Esophagus squamous epithelium (tissue), 5 donors: ENCODE measurements at places on chromosomes 7 and 10. TPM values are rescaled to one million over a fixed set of nuclear protein-coding genes. Genes with fewer than 3 reads are reported as not detected.

DNA sequence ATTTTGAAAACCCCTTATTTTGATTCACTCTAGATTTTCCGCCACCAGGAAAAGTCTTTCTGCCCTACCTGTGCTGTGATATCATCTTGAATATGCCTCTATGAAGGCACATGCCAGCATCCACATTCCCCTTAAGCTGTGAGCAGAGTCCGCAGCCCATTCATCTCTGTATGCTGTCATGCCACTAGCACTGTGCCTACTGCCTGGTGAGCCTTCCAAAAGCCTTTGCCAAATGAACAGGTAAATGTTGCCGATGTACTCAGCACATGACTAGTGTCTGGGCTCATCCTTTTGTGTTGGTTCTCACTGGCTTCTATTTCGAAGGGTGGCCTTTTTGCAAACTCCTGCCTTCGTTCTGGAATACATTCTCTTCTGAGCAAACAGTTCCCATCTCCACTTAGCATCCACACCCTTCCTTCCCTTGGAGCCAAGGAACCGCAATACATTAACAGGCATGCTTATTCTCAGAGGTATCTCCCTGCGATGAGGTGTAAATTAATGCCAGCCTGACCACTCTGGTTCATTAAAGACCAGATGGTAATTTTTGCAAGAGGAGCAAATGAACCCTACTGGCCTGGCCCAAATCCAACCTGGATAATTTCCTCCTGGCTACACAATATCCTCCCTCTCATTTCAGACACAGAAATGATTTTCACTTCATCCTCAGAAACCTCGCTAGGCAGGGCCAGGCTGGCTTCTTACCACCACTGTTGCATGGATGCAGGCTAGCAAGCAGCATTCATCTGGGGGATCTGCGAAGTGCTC, 339.7 kb upstream of the NFE2L3 start:
- DNase-seq: no peak
- H3K27me3 ChIP-seq: no peaks in the 10 kb centered on the region
- no peak overlapping the region for H3K4me3 ChIP-seq
- H3K27ac ChIP-seq: no peak overlapping the region
- H3K36me3 ChIP-seq: no peaks in the 10 kb centered on the region
- H3K4me1 ChIP-seq: no peaks in the 10 kb centered on the region

The POLR2J2 gene
- total RNA-seq: 6.7 TPM

DNA sequence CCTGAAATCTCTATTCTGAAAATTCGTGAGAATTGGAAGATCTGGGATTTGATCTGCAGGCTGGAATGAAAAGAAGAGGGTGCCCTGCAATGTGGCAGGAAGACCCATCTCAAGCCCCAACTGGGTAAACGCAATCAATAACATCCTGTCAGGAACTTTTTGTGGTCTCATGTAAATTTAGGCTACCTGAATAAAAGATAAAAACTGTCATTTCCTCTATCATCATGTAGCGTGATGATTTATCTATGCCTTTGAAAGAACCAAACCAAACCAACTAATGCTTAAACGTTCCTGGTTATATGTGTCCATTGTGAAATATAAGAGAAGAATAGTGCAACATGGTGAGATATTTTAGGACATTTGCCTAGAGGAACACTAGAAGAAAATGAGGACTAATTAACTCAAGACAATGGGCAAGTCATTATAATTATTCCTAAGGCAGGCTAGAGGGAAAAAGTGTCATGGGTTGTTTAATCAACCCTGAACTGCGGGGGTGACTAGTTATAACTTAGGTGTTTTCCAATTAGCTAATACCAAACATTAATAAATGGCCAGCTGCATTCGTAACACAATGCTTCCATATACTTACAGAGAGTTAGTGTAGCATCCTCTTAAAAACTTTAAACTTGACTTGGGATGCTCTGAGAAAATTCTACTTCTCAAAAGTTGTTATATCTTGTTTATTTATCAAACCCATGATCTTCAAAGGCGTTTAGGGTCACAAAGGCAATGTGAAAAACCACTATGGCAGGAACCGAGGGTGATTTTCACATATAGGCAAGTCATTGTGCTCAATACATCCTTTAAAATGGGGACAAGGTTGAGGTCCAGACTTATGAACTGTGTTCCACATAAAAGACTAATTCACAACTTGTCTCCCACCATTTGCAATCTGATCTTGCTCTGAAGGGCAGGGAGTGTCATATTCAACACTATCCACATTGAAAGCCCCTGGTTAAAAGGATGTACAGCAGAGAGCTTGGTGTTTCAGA, 48.6 kb upstream of the ADO start:
- H3K27ac ChIP-seq: no peak overlapping the region
- H3K4me1 ChIP-seq: no peaks in the 10 kb centered on the region
- H3K36me3 ChIP-seq: no peaks in the 10 kb centered on the region
- H3K4me3 ChIP-seq: no peak overlapping the region
- no peak for DNase-seq
- no peaks in the 10 kb centered on the region for H3K27me3 ChIP-seq

GRCh38 chr7:120407010-120407409, 134.0 kb downstream of the KCND2 start:
- no peaks in the 10 kb centered on the region for H3K36me3 ChIP-seq
- H3K4me3 ChIP-seq: no peak overlapping the region

- no peaks in the 10 kb centered on the region for H3K36me3 ChIP-seq
- DNase-seq: no peak
- no peaks in the 10 kb centered on the region for H3K4me1 ChIP-seq
- no peak overlapping the region for H3K4me3 ChIP-seq
- no peaks in the 10 kb centered on the region for H3K27me3 ChIP-seq
- no peak overlapping the region for H3K27ac ChIP-seq
Observed at GRCh38 chr10:109534193-109534592, 389.1 kb downstream of the XPNPEP1 start.

DNA sequence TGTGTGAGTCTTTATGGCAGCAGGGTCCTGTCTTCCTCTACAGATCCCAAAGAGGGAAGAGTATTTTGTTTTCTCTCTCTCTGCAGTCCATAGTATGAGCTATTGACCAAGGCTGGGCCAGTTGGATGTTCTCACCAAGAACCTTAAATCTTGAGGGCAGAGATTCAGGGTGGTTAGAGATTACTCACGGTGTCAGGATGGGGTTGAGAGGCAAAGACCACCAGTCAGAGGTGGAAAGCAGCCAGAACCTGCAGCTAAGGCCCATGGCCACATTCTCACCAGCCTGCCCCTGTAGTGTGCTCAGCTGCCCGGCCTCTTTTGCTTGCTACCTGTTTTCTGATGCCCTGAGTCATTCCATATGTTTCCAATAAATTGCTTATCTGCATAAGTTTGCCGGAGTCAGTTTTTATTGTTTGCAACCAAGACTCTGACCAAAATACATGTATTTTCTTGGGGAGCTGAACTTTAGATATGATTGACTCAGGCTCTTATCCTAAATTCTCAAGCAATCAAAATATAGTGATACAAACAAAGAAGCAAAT, 67.0 kb downstream of the MAP3K8 start:
- no peak overlapping the region for H3K4me3 ChIP-seq
- no peaks in the 10 kb centered on the region for H3K36me3 ChIP-seq
- no peaks in the 10 kb centered on the region for H3K27me3 ChIP-seq
- no peak for DNase-seq

DNA sequence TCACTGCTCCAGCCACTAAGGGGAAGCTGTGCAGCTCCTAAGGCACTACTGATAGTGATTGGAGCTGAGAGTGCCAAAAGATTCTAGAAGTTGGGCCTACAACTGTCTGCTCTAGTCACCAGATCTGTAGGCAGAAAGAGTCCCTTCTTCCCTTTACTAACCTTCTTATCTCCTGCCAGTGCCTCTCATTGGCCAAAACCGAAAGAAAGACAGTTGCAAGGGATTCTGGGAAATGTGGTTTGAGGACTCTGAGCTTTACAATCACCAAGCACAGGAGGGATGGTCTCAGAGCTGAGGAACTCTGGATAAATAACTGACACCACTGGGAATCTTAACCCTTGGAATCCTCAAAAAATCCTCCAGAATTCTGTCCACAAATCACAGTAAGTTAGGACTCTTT, 615.8 kb downstream of the CCSER2 start:
- no peak overlapping the region for H3K27ac ChIP-seq
- DNase-seq: no peak
- no peaks in the 10 kb centered on the region for H3K36me3 ChIP-seq
- no peak overlapping the region for H3K4me3 ChIP-seq
- no peaks in the 10 kb centered on the region for H3K4me1 ChIP-seq

GRCh38 chr10:21030091-21030490, 133.0 kb upstream of the NEBL start:
- no peak for DNase-seq
- H3K27ac ChIP-seq: no peak overlapping the region
- H3K4me1 ChIP-seq: no peaks in the 10 kb centered on the region
- H3K27me3 ChIP-seq: no peaks in the 10 kb centered on the region
- H3K4me3 ChIP-seq: no peak overlapping the region

- H3K27ac ChIP-seq: no peak overlapping the region
- no peak for DNase-seq
- H3K4me1 ChIP-seq: no peaks in the 10 kb centered on the region
- H3K27me3 ChIP-seq: no peaks in the 10 kb centered on the region
- H3K36me3 ChIP-seq: no peaks in the 10 kb centered on the region
Observed at GRCh38 chr7:157527686-157528085, 190.9 kb downstream of the DNAJB6 start.

The TLX1 gene
- not detected for total RNA-seq

GRCh38 chr7:2053395-2053794, 179.3 kb downstream of the MAD1L1 start:
- DNase-seq: no peak
- no peak overlapping the region for H3K27ac ChIP-seq
- H3K4me1 ChIP-seq: peaks cover 3% of the 10 kb centered on the region
- no peaks in the 10 kb centered on the region for H3K27me3 ChIP-seq
- peaks cover 15% of the 10 kb centered on the region for H3K36me3 ChIP-seq
- no peak overlapping the region for H3K4me3 ChIP-seq

The CYP26C1 gene
- total RNA-seq: not detected

DNA sequence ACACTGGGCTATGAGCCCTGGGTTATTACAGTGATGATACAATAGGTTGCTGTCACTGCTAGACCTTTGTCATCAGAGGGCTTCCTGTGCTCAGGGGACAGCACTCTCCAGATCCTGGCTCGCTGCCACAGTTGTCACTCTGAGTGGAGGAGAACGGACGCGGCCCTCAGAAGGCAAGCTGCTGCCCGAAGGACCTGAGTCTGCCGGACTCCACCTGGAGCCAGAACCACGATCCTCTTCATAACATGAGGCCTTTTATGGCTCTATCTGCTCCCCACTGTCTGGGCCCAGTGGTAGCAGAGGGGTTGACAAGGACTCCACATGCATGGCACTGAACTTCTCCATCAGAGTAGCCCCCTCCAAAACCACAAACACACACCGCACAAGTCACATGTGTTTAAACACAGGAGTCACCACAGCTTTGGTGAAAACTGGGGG, 94.7 kb upstream of the EFCAB10 start:
- DNase-seq: no peak
- no peak overlapping the region for H3K4me3 ChIP-seq
- H3K4me1 ChIP-seq: peaks cover 18% of the 10 kb centered on the region

DNA sequence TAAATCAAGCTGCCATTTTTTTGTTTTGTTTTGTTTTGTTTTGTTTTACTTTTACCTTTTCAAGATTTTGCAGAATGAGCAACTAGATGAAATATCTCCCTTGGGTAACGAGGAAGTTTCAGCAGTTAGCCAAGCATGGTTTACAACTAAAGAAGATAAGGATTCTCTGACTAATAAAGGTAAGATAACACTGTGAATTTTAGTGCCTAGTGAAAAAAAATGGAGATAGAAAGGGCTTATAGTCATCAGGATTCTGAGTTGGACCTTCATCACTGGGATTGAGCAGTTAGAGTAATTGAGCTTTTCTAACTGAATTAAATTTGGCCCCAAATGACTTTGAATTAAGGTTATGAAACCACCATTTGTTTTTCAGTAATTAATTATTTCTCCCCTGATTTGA, 21.2 kb downstream of the DMTF1 start:
- no peaks in the 10 kb centered on the region for H3K27me3 ChIP-seq
- peaks cover 8% of the 10 kb centered on the region for H3K36me3 ChIP-seq
- H3K4me1 ChIP-seq: no peaks in the 10 kb centered on the region
- DNase-seq: no peak

GRCh38 chr7:81070956-81071355, 152.1 kb upstream of the SEMA3C start:
- no peak for DNase-seq
- no peaks in the 10 kb centered on the region for H3K36me3 ChIP-seq
- no peak overlapping the region for H3K4me3 ChIP-seq

The ADIRF gene
- total RNA-seq: 65.1 TPM

GRCh38 chr7:74606101-74606908, 51.2 kb upstream of the GTF2I start:
- H3K27ac ChIP-seq: peak overlapping the region; percentile 73
- no peak for DNase-seq
- H3K4me1 ChIP-seq: peaks cover 31% of the 10 kb centered on the region
- no peaks in the 10 kb centered on the region for H3K36me3 ChIP-seq

The ING3 gene
- total RNA-seq: 13.2 TPM

The CYP2E1 gene
- 13.2 TPM for total RNA-seq

DNA sequence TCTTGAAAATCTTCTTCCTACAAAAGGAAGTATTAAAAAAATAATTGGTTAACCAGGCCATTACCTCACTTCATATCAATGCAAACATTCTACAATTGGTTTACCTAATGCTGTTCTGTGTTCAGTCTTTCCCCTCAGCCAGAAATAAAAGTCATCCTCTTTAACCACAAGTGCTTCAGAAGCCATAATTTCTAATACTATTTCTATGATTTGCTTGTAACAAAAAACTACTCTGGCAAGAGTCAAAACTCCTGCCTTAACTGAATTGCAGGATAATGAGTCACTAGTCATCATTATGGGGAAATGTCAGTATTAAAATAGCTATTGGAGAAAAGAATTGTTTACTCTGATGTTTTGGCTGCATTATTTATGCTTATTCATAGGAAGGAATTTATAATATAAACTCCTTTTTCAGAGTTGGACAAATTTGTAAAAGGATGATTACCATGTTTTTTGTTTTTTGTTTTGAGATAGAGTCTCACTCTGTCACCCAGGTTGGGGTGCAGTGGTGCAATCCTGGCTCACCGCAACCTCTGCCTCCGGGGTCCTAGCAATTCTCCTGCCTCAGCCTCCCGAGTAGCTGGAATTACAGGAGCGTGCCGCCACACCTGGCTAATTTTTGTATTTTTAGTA, 55.5 kb upstream of the ODAD2 start:
- H3K4me1 ChIP-seq: peaks cover 13% of the 10 kb centered on the region
- no peak for DNase-seq
- H3K27ac ChIP-seq: peak overlapping the region; percentile 73
- H3K4me3 ChIP-seq: no peak overlapping the region
- no peaks in the 10 kb centered on the region for H3K27me3 ChIP-seq

The AGAP9 gene
- 5.6 TPM for total RNA-seq
